Retina (tissue), 1 donor: ENCODE measurements at places on chromosomes 6 and 20.

GRCh38 chr20:41116282-41116956, 20.9 kb upstream of the PLCG1 start:
- no peak for DNase-seq

DNA sequence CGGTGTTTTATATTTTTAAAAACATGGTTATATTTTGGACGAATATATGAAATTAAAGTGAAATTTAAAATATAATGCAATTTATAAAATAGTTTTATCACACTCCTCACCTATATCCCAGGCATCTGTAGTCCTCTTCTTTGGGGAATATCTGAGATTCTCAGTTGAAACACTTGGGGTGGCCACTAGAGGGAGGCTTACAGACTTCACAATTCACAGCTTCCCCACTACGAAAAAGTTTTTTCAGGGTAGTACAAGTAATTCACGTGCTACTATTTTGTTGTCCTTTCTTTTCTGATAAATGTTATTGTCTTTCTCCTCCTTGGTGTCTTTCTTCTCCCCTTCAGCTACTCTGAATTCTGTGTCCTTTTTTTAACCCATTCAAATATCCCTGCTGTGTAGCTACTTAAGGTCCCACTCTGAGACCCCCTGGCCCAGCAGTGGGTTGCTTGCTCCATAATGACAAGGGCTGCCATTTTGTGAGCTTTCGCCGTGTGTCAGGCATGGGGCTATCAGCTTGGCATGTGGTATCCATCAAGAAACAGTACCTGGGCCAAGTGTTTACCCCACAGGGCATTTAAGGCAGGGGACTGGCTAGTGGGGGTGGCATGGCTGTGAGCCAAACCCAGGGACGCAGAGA, 43.6 kb upstream of the PHACTR3 start:
- no peak for DNase-seq

DNA sequence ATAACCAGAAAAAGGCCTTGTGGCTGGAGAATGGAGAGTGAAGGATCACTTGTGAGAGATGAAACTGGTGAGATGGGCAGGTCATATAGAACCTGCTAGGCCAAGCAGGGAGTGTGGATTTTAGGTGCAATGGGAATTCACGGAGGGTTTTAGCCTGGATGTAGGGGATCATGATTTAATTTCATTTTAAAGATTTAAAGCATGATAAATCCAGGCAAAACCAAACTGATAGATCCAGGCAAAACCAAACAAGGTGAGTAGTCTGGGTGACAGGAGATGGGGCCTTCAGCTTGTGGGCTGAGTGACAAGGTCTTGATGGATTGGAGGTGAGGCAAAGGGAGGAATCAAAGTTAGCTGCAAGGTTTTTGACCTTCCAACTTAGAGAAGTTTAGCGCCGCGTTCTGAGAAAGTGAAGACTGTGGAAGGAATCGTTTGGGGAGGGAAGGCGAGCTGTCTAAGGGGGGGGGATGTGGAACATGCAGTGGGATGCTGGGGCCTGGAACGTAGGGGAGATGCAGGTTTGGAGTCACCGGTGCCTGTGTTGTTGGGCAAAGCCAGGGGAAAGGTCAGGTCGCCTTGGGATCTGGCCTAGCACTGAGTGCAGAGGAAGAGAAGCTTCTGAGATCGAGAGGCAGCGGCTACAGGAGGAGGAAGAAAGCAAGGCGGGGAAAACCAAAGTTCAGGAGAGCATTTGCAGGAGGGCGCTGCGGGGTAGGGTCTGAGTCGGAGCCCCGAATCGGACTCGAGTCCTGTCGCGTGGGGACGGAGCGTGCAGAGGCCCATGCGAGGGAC, 1.3 kb upstream of the PLCG1 start:
- no peak for DNase-seq

DNA sequence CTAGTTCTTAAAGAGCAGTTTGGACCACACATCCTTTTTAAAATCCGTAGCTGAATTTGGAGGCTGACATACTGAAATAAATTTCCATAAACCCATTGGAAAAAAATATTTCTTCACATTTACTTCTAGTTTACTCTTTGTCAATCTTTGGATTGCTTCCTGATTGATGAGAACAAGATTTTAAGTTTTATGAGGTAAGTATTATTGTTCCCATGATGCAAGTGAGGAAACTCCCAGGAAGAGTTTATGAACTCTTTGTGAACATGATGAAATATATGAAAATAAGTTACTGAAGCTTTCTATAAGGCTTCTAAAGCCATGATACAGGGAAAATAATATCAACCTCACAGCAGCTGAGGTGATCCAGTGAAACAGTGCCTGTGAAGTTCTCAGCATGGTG, 320.0 kb downstream of the GJA1 start:
- DNase-seq = no peak

DNA sequence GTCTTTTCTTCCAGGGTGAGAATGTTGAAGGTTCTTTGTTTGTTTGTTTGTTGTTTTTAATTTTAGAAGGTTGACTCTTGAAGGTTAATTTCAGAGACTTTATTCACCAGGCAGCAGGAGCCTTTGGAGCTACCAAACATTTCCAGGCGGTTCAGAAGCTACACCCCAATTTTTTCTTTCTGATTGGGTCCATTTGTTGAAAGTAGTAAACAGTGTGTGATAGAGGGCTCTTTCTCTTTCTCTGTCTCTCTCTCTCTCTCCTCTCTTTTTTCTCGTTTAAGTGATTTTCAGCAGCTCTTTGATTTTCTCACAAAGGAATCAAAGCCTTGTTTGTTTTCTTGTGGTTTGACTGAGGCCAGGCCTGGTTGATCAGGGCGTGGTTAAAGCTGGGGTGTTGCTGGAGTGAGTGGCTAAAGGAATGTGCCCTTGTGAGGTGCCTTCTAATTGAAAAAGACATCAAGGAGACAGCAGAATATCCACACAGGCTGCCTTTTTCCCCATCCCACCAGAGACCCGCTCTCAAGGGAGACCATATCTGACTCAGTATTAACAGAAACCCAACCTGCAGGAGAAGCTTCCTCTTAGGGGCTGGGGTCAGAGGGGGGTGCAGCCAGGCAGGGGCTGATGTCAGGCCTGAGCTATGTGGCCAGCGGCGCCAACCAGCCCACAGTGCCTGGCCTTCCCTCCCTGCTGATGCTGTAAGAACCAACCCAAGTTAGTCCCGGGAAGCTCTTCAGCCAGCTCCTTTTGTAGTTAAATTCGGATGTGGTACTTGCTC, 40.4 kb upstream of the NAA20 start:
- DNase-seq = peak; percentile 60

DNA sequence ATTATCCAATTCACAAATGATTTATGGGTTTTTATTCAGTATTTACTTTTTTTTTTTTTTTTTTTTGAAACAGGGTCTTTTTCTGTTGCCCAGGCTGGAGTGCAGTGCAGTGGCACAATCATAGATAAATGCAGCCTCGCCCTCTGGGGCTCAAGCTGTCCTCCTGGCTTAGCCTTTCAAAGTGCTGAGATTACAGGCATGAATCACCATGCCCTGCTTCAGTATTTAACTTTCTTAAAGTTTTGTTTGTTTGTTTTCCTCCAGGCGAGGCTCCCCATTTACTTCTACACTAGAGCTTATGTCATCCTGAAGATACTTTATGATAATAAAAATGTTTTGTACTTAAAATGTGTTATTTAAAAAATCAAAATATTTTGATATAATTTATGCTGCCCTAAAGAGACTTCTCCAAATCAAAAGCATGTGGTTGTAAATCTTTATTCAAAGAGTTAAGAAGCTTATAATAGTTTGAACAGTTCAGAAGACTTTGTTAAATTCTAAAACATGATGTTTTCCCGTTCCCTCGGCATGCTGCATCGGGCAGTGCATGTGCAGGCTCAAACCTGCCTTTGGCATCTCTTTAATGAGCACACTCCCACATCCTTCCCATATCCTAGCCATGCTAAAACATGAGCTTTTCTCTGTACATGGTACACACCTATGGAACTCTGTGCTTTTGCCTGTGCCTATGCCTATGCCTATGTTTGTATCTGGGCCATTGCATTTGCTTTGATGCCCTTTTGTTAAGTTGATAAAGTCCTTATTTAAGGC, 11.0 kb downstream of the SMPDL3A start:
- no peak for DNase-seq

GRCh38 chr6:29633534-29633905, 537 bp upstream of the GABBR1 start:
- DNase-seq = no peak
